ENCODE measurements at places on chromosomes 7 and 10.

DNA sequence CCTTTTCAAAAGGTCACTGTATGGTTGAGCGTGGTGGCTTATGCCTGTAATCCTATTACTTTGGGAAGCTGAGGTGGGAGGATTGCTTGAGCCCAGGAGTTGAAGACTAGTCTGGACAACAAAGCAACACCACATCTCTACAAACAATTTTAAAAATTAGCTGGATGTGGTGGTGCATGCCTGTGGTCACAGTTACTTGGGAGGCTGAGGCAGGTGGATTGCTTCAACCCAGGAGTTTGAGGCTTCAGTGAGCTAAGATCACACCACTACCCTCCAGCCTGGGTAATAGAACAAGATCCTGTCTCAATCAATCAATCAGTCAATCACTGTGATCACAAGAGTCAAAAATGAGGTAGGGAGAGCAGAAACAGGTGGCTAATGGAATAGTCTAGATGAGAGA, 97.0 kb downstream of the SUGCT start:
- DNase-seq, result no peak

DNA sequence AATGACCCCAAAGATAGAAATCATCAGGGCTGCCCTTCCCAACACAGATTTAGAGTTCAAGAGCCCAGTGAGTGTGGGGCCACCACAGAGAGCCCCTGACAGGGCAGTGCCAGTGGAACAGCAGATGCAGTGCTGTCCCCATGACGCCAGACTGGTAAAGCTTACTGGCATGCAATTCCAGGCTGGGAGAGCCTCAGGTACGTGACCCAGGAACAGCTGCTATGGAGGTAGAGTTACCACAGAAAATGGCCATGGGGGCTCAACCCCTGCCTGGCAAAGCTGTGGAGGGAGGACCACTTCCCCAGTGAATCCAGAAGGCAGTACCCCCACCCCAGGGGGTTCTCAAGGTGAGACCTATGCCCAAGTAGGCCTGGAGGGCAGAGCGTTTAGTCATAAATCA, 228.5 kb downstream of the POLR1F start:
- DNase-seq, result no peak

DNA sequence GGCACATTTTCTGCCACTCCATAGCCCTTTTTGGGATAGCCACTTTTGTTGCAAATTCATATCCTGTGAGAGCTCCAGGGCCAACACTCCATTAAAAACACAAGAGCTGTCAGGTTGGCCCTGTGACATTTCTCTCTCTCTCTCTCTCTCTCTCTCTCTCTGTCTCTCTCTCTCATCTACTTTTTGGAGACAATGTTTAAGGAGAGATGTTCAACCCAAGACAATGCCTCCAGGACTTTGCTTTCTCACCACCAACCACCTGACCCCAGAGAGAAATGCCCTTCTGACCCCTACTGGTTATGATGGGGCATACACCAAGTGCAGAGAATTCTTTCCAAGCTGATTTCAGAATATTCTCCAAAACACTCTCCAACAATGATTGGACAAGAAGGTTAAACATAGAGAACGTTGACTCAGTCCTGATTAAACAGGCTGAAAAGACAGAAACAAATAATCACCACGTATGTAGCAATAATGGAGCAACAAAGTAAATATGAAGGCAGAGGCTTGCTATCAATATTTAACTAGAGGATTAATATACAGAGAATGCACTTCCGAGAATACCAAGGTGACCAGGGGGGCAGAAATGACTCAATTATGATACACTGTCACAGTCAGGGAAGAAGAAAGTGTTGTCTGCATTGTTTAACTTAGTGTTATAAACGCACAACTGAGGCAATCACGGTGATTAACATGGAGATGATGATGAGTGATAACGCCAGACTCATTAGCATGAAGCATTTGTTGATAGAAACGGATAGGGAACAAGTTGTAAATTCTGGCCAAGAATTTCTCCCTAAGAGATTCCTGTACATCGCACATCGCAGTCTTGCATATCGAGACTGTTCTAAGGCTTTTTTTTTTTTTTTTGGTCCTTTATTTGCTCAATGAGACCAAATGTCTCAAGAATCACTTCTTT, 178.5 kb downstream of the NRP1 start:
- DNase-seq, result no peak

GRCh38 chr10:64191286-64191685, 670.1 kb downstream of the REEP3 start:
- DNase-seq, result no peak

DNA sequence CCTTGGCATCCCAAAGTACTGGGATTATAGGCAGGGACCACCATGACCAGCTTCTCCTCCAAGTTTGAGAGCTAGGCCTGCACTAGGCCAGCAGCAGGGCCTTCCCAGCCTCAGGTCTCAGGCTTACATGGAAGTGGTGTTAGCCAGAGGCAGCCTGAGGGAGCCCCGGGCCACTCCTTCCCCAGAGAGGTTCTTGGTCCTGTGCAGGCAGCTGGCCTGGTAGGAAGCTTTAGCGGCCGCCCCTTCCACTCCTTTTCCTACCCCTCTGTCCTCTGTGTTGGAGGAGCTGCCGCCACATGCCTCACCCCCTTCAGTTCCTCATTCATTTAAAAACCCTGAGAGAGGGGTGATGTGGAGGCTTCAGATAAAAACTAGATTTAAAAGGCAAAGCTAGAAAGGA, 40.3 kb downstream of the TSPAN15 start:
- DNase-seq, result no peak
